ENCODE measurements at places on chromosomes 1 and 21. TPM values are rescaled to one million over a fixed set of nuclear protein-coding genes. Genes with fewer than 3 reads are reported as not detected.

GRCh38 chr21:41365377-41366107 is 3.7 kb downstream of the MX2 start:
- DNase-seq, result no peak

DNA sequence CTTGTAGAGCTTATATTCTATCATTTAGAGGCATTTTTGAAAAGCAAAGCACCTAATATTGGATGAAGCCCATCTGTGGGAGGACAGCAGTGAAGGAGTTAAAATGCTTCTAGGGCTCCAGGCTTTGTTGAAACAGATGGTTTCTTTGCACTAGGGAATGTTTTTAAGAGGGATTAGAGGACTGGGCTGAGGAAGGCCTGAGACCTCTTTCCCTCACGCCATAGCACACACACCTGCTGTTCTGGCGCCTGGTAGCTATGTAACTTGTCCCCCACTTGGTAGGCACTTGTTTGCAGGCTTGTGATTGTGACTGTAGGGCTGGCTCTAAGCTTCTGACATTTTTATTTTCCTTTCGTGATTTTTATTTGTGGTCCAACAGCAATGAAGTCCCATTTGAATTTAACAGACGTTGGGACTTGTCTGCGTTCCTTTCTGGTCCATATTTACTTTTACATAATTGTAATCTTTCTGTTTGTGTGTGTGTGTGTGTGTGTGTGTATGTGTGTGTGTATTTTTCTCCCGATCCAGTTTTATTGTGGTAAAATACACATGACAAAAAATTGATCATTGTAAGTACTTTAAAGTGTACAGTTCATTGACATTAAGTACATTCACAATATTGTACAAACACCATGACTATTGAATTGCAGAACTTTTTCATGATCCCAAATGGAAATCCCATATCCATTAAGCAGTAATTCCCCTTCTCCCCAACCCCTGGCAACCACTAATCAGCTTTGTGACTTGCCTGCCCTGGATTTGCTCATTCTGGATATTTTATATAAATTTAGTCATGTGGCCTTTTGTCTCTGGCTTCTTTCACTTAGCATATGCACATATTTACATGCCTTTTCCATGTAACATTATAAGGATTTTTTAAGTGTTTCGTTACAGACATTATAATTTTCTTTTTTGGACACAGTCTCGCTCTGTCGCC is 33.5 kb upstream of the MACF1 start:
- no peak for DNase-seq

GRCh38 chr1:42806593-42806992 is 10.3 kb upstream of the ERMAP start:
- DNase-seq, result no peak

B3GALT2 gene
- not detected for total RNA-seq

GRCh38 chr21:45962531-45963231 is 18.9 kb upstream of the COL6A1 start:
- DNase-seq, result no peak

SH2D1B gene
- total RNA-seq, result not detected

DNA sequence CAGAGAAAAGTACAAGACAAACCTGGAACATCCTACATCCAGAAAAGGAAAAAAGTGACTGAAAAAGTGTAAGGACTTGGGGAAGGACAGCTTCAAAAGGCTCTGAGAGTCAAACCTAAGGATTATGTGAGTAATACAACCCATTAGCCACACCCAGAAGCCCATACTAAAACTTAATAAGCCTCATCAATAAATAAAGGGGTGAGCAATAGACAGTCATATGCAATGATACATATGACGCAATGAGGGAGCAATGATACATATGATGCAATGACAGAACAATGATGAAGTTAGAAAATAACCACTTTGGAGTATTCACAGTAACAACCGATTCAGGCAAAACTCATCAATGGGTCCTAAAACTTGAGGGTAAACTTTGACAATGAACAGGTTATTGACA is 50.1 kb downstream of the BRWD1 start:
- no peak for DNase-seq

NFIA gene
- total RNA-seq, result 52.0 TPM

DNA sequence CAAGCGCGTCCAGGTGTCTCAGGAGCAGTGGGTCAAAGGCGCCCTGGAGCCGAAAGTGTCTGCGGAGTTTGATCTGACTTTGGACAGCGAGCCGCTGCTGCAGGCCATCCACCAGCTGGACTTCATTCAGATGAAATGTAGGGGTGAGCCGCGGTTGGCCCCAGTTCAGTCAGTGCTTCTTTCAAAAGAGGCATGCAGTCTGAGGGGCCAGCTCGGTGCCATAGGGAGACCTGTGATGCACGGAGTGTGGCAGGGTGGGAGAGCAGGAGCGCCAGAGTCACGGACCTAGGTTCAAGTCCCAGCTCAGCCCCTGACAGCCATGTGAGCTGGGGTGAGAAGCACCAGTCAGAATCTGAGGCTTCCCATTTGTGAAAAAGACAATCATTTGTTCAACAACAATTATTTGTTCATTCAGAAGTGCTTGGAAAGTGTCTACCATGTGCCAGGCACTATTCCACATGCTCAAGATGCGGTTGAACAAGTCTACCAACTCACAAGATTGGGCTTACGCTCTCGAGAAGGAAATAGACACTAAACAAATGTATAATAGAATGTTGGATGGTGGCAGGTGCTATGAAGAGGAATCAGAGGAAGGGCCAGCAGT is 39.5 kb upstream of the GNPAT start:
- no peak for DNase-seq

DNA sequence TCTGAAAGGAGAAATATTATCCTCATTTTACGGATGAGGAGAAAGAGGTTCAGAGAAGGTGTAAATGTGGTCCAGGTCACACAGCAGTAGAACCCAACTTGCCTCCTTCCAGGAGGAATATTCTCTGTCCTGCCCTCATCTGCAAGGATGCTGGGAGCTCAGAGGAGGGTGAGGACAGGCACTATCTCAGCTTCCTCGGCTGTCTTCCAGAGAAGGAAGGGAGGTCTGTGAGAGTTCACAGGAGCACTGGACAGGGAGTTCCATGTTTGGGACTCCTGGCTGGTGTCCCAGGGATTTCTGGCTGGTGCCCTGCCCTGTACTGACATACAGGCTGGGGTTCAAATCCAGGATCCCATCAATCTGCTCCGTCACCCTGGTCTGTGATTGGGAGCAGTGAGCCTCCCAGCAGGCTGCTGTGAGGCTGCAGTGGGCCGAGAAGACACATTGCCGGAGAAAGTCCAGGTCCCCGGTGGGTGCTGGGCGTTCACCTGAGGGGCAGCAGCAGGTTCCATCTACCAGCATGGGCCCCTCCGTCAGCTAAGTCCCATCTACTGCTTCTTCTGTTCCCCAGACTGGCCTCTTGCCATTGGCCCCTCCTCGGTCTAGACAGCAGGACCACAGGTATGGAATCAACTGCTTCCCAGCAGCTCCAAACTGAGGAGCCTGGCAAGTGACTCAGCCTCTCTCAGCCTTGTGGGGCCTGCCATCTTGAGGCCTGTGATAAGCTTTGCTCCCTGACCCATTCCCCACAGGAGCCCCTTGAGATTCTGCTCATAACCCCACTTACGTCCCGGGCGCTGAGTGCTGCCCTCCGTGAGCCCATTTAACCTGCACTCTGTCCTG is 8.5 kb upstream of the BSND start:
- DNase-seq, result no peak

CA14 gene
- total RNA-seq, result not detected

GRCh38 chr1:53639251-53639763 is 99.7 kb downstream of the GLIS1 start:
- DNase-seq, result no peak

- DNase-seq, result no peak
Observed at GRCh38 chr1:234960722-234961455, 167.7 kb downstream of the TOMM20 start.

- no peak for DNase-seq
Observed at GRCh38 chr21:40562242-40563002, 284.5 kb downstream of the DSCAM start.

GRCh38 chr1:233300326-233300725 is 4.8 kb upstream of the PCNX2 start:
- DNase-seq, result no peak

DNA sequence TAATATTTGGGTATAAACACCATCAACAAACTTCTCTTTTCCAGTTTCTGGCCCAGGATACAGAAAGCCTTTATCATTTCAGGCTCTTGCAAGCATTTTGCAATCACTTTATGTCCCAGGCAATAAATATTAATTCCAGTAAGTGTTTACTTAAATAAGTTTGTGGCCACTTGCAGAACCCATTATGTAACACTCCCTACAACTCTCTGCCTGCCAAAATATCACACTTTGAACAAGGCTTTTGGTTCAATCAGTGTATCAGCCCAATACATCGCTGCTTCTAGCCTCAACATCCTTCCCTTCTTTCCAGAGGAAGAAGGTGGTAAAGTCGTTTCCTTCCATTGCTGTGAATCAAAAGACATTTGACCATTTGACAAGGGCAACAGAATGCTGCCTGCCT is 203.0 kb upstream of the USP25 start:
- no peak for DNase-seq

All from ascending aorta (tissue), 2 donors.